T1000 (cell line): ENCODE measurements at places on chromosomes 2 and 18.

GRCh38 chr2:108607706-108608301 is 73.5 kb downstream of the LIMS1 start:
- no peak for DNase-seq

GRCh38 chr2:216536734-216537210 is 38.1 kb downstream of the RPL37A start:
- DNase-seq = no peak

GRCh38 chr2:44187251-44187650 is 18.6 kb downstream of the PPM1B start:
- no peak for DNase-seq

GRCh38 chr2:165443511-165443910 is 26.0 kb upstream of the CSRNP3 start:
- DNase-seq = no peak

GRCh38 chr18:63106727-63107126 is 212.8 kb downstream of the BCL2 start:
- no peak for DNase-seq

- DNase-seq = no peak
Observed at GRCh38 chr2:105959357-105959756, 214.6 kb downstream of the NCK2 start.

DNA sequence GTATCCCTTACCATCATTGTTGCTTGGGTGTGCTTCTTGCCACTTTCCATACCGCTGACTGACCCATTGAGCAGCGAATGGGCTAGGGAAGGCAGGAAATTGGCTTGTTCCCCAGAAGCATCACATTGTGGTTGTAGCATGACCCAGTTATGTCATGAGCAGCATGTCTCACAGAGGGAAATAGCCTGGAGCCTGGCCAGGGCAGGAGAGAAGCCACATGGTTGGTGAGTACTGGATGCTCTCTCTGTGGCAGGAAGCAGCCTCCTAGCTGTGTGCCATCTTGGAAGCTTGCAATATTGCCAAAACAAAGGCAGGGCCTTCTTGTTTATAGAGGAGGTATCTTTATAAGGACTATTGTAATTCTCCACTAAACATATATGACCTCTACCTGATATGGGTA is 482.6 kb downstream of the PIK3C3 start:
- DNase-seq = no peak

DNA sequence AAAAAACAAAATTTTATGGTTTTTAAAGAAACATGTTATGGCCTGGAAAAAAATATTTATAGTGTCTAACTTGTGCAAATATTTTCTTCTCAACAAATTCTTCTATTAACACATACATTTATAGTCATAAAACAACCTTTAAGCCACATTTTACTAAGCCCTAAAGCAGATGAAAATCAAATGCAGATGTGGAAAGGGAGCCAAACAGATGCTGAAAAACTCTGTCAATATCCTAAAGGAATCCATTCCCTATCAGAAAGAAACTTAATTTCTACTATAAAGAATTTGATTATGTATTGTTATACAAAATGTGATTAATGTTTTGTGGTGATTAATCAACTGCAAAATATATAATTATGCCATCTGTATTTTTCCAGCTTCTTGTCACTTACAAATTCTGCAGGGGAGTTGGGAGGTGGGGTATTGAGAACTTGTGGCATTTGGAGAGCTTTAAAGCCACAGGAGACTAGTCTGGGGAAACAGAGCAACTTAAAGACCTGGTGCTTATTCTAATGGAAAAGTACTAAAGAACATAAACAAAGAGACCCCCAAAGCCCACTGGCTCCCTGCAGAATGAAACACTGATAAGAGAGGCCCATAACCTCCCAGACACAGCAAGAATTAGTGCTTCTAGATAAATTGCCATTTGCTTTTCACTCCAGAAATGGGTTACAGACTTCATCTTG is 1721.0 kb upstream of the PIK3C3 start:
- DNase-seq = no peak

GRCh38 chr2:69145204-69145603 is 132.2 kb downstream of the ANTXR1 start:
- DNase-seq = no peak

DNA sequence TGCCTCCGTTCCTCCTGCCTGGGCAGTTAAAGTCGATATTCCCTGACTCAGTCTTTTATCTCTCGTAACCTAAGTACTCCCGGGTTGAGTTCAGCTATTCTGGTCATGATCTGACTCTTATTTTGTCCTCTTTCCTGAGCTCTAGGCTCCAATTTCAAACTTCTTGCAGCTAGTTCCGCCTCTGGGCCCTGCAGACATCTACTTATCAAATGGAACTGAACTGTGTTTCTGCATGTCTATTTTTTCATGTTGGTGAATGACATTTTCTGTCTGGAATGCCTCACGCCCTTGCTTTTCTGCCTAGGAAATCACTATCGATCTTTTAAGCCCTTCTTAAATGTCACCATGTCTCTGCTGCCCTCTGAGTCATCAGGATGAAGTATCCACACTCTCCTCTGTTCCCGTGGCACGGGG is 101.5 kb downstream of the VAPA start:
- DNase-seq = no peak

DNA sequence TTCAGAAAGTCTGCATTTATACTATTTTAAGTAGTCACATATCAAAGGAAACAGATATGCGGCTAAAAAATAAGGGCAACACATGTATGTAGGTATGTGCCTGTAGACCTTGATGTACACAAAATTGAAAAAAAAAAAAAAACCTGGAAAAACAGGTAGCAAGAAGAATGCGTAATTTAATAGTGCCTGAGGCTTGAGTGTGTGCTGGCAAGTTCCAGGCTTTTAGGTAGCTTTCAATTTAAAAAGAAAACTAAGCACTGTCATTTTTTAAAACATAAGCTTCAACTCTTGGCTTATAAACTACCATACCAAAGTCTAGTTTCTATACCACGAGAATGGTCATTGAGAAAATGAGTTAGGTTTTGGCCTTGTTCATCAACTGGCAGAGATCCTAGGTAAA is 72.3 kb downstream of the OTX1 start:
- no peak for DNase-seq

- DNase-seq = no peak
Observed at GRCh38 chr2:239700686-239701345, 300.0 kb upstream of the HDAC4 start.

GRCh38 chr2:109312902-109313301 is 183.9 kb downstream of the SH3RF3 start:
- DNase-seq = no peak

- no peak for DNase-seq
Observed at GRCh38 chr18:41751161-41751560, 203.9 kb upstream of the PIK3C3 start.

DNA sequence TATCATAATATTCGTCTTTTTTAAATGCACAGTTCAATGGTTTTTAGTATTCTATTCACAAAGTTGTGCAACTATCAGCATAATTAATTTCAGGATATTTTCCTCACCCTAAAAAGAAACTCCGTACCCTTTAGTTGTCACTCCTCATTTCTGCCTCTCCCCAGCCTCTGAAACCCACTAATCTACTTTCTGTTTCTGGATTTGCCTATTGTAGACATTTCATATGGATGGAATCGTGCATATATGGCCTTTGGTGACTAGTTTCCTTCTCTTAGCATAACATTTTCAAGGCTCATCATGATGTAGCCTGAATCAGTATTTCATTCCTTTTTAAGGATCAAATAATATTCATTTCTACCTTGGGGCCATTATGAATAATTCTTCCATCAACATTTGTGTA is 18.5 kb downstream of the NEURL3 start:
- no peak for DNase-seq

GRCh38 chr2:238295144-238296112 is 7.0 kb upstream of the PER2 start:
- no peak for DNase-seq

- no peak for DNase-seq
Observed at GRCh38 chr2:46101557-46102220, 195.5 kb upstream of the EPAS1 start.
